ENCODE measurements at places on chromosomes 1 and 21.

GRCh38 chr1:85707267-85707989 is 805 bp downstream of the ZNHIT6 start:
- no peak for DNase-seq

DNA sequence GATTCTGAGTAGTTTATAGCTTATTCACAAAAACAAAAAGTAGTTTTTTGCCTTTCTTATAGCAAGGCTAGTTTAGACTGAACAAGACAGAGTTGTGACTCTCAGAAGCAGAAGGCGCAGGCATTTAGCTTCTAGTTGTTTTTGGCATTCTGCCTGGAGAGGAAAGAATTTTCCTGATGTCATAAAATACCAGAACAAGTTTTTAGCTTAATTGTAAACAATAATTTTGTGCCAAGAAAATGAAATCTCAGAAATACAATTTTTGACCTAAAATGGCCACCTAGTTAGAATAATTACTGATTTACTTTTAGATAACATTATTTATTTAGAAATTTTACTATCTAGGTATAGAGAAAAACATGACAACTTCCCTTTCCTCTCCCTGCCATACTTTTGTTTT is 1.0 kb downstream of the DNAJB4 start:
- no peak for DNase-seq

DNA sequence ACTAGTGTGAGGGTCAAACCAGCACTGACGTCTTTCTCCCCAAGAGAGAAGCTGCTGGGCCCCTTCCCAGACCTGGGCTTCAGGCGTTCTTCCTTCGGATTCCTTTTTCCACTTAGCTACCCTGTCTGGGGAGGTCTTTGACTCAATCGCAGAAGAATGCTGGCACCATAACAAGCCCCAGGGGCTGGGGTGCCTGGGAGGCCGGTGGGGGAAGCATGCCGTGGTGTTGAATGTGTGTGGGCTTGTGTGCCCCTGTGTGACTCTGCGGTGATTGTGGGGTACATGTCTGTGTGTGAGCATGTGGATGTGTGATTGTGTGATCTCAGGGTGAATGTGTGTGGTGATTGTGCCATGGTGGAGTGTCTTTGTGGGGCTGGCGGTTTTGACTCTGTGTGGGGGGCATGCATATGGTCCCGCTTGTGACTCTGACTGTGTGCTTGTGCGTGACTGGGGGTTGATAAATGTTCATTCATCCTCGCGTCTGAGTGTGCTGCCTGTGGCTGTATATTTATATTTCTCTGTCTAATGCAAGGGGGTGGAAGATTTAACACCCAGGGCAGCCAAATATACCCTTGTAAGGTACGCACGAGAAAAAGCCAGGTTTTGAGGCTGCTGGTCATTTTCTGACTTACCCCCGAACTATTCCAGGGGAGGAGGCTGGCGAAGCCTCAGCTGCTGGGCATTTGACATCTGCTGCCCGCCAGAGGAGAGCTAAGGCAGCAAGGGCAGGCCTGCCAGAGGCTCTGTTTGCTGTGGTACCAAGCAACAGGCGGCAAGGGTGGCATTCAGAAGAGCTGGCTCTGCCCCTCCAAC is 1.1 kb upstream of the SYNC start:
- no peak for DNase-seq

GRCh38 chr1:110243574-110243973 is 33.5 kb downstream of the KCNC4 start:
- no peak for DNase-seq

DNA sequence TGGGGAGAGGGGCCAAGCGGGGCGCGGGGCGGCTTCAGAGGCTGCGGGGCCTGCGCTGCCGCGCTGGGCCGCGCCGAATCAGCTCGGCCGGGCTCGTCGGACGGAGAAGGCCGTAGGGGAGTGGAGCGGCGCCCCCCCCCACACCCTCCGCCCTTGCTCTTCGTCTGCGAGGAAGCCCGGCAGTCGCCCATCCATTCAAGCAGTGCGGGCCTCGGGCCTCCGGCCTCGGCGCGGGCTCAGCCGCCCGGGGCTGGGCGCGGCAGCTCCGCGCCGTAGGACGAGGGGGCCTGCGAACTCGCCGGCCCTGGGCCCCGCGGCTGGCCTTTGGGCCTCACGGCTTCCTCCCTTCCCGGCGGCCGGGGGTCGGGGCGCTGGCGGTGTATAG is 564 bp downstream of the CTPS1 start:
- DNase-seq: no peak

GRCh38 chr1:181061487-181061886 is 27.0 kb upstream of the IER5 start:
- no peak for DNase-seq

DNA sequence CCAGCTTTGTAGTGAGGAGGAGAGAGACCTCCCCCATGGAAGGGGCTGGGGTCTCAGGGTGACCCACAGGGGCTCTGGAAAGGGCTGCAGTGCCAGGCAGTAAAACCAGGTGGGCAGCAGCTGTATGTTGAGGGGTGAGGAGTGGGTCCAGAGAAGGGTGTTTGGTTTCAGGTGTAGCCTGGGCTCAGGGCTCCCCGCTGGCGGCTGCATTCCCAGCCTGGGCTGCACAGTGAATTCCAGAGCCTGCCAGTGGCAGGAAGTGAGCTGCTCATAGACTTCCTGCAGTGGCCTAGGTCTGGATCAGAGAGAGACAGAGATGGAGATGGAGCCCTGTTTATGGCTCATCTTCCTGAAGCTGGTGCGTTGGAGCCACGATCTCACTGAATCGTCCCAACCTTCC is 356.4 kb downstream of the PTPRU start:
- DNase-seq: no peak

- no peak for DNase-seq
Measured at GRCh38 chr1:229572286-229572685, 13.8 kb upstream of the ABCB10 start.

DNA sequence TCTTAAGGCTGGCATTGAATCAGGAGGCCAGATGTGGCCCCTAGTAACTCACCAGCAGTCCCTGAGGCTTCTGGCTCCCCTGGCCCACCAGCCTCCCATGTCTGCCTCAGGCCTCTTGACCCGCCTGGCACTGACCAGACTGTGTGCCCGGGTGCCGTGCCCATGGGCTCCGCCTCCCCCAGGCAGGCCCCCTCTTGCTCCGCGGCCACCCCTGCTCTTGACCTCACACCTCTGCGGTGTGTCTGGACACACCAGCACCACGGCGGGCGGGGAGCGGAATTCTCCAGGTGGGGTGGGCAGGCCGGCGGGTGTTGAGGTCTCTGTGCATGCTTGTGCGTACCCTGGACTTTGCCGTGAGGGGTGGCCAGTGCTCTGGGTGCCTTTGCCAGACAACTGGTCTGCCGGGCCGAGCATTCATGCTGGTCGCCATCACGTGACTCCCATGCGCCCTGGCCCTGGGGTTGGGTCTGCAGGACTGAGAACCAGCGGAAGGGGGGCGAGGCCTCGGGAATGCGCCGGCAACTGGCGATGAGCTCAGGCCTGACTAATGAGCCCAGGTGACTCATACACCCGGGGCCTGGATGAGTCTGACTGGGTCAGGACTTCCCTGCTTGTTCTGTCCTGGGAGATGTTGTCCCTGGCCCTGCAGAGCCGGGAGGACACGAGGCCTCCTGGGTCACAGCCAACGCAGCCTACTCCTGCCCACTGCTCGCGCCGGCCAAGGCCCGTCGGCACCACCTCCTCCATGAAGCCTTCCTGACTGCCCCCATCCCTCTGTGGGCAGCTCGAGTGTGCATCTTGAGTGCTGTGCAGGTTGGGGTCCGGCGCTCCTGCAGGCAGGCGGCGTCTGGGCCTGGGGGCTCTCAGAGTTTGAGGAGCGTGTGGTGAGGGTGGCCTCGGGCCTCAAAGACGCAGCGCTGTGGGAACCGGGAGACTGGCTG is 22.6 kb downstream of the COL18A1 start:
- no peak for DNase-seq

GRCh38 chr1:187390215-187390818 is 561.6 kb downstream of the PLA2G4A start:
- DNase-seq: no peak

DNA sequence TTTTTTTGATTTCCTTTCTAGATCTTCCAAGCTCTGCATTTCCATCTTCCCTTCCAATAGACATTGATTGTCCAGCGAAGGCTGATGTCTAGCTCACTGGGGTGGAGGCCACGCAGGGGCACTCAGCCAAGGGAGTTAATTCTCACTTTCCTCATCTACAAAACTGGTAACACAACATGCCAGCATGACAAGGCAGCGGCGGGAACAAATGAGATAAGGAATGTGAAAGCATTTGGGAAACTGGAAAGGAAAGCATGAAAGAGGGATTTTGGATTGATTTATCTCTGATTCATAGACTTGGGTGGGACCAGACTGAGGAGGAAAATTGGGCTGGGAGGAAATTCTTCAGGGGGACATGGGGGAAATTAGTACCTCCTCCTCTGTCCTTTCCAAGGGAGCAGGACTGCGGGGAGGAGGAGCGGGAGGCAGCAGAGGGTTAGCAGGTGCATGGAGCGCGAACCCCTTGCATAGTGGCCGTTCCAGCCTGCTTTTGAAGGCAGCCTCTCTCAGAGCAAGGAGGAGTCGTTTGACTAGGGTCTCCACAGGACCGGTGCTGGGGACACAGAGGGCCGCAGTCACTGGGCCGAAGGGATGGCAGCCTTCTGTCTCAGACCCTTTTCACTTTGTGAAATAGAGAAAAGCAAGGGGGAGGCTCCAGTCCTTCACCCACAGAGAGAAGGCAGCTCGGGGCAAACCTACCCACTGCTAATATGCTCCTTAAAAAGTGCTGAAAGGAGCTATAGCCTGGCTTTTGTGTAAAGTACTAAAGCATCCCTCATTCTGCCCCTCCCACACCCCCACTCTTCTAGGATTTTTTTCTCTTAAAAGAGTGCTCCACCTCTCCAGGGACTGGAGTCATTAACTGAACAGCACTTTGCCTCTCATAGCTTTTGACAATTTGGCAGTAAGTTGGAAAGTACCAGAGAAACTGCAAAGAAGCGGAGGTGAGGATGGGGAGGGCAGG is 89.2 kb downstream of the PLXNA2 start:
- no peak for DNase-seq

GRCh38 chr1:184272175-184272866 is 114.5 kb upstream of the C1orf21 start:
- DNase-seq: no peak

DNA sequence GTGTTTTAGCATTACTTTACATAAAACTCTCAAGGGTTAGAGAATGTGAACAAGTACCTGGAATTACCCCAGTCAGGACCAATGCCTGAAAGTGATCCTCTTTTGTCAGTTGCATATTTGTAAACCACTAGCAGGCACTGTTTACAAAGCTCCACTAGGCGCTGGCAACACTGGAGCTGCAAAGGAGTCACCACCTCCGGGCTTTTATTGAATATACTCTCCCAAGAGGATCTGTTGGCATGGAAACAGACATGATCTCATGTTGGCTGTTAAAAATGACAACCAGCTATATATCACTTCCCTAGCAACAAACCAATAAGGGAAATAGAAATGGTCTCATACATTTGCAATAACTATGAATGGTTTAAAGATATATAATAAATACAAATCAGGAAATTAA is 116.0 kb downstream of the TTLL7 start:
- DNase-seq: no peak

DNA sequence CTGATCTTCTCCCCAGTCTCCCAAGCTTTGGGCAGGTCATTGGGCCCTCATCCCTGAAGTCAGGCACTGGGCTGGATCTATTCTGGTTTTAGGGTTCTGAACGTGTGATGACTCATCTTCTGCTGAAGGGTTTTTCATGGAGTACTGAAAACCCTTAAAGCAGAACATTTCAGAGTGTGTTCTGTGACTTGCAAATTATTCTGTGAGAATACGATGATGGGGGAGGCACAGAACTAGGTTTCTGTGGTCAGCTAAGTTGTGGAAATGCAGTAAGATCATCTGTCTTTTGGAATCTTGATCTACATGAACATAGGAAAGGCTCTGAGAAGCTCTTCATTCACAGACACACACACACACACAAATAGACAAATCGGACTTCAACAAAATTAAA is 46.2 kb downstream of the NAV1 start:
- DNase-seq: no peak

DNA sequence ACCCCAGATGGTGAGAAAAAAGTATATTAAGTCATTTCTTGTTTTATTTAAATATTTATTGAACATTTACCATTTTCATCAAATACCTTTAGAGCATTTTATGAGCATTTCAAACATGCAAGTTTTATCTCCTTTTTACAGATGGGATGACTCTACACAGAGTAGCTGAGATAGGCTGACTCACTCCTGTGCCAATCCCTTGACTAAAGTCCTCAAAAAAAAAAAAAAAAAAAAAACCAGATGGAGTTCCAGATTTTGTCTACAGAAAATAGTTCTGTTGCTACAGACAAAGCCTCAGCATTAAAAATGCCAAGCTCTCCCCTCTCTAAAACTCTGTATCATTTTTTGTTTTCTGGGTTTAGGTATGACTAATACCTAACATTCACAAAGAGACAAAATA is 303.0 kb upstream of the PLD5 start:
- DNase-seq: no peak

- DNase-seq: no peak
Measured at GRCh38 chr1:94120991-94121390, at the start of gene ABCA4. Gene ABCA4, minus strand, starts transcription at chr1:94121148. Its CDS starts 103 bp downstream, at chr1:94121045.

DNA sequence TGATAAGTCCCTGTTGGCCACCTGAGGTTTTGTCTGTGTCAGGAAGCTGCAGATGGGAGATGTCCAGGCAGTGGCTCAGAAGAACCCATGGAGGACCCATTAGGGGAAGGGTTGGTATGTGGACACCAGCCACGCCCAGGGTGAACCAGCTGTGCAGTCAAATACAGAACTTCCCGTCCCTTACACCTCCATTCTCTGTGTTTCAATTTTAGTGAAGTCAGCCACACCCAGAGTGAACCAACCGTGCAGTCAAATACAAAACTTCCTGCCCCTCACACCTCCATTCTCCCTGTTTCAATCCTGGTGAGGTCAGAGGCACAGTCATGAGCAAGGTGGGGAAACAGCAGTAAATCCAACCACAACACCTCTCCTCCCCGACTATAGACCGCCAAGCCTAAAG is 27.4 kb downstream of the BACE2 start:
- no peak for DNase-seq

- DNase-seq: no peak
Measured at GRCh38 chr21:40200126-40200525, 332.9 kb downstream of the PCP4 start.

DNA sequence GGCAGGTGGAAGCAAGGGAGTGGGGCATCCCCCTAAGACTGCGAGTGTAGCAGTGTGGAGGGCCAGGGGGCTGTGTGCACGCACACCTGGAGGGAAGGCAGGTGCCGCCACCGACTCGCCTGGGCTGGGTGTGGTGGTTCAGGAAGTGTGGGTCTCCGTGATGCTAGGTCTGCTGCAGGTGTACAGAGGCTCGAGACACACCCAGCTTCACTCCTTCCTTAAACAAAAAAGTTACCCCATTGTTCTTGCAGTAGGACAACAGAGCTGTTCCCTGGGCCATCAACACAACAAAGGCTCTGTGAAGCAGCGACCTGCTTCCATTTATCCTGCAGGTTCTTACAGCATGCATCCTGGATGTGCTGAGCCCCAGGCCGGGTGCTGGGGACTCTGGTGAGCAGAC is 100.4 kb upstream of the TMEM51 start:
- no peak for DNase-seq

DNA sequence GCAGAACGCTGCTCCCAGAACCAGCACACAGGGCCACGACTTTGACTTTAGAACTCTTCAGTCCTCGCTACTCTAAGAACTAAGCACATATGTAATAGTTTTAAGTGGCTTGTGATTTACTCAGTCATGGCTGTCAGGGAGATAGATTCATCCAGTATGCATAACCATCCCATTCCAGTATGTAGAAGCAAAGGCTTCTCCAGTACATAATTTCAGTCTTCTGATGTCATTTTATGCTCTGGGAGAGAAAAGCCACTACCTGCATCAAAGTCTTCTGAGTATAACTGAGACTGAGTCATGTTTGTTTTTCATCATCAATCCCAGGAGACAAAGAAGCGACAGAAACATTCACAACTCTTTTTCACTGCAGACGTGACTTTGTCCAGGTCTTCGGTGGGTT is 885.7 kb downstream of the PLA2G4A start:
- DNase-seq: no peak

GRCh38 chr1:104953555-104953954 is 1203.9 kb downstream of the AMY1C start:
- no peak for DNase-seq

All from activated T-helper 9 cell treated with anti-CD3 and anti-CD28 coated beads, Interleukin-2, amount 50 U/mL, for 16 hours (primary cell).